Inflammatory macrophage treated with lipopolysaccharide for 4 hours (primary cell): ENCODE measurements at places on chromosomes 1 and 21.

DNA sequence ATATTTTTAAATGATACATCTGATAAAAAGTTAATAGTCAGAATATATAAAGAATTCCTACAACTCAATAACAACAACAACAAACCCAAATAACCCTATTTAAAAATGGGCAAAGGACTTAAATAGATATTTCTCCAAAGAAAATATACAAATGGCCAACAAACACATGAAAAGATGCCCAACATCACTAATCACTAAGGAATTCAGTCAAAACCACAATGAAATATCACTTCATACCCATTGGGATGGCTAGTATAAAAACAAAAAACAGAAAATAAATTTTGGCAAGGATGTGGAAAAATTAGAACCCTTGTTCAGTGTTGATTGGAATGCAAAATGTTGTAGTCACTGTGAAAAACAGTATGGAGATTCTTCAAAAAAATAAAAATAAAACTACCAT, 184.8 kb upstream of the RAB4A start:
- no peak for DNase-seq

DNA sequence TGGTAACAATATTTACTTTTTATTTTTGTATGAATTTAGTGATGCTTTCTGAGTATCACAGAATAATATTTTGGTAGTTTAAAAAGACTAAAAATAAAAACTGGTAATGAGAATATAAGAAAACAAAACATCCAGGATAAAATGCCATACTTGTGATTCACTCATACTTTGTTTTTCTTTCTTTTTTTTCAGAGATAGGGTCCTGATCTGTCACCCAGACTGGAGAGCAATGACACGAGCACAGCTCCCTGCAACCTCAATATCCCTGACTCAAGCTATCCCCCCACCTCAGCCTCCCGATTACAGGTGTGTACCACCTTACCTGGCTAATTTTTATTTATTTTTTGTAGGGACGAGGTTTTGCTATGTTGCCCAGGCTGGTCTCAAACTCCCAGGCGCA, 64.2 kb upstream of the ADAM30 start:
- DNase-seq, result no peak

GRCh38 chr1:30698401-30698981, 24.9 kb downstream of the MATN1 start:
- DNase-seq, result no peak

DNA sequence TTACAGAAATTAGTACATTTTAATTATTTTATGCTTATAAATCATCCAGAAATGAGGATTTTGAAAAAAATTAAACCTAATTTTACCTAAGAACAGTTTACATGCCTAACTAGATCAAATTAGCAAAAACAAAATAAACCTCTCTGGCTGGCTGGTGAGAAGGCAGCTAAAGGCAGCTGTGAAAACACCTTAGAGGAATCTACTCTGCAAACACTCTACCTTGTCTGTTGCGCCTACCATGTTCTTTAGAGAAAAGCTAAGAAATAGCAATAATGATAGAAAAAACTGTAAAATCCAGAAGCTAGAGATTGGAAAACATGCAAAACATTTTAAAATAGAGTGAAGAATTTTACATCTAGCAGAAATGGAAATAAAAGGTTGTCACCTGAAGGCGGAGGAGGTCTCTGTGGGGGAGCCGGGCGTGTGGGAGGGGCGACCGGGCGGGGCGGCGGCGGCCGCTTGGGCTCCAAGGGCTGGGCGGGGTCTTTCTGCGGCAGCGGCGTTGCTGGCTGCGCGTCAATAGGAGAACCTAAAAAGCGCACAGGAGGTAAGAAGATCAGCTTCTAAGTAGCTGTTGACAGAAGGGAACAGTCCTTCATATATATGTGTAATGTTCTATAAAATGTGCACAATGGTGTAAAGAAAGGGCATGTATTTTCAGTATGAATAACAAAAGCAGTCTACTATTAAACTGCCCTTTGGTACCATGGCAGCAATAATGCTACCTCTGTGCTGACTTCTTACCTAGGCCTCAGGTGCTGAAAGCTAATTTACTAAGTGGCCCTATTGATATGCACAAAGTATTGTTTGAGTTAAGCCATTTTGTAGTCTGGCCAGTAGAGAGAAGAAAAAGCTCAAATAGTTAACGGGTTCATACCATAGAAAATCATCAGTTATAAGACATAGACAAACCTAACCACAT, 33.3 kb upstream of the CFAP298 start:
- no peak for DNase-seq

DNA sequence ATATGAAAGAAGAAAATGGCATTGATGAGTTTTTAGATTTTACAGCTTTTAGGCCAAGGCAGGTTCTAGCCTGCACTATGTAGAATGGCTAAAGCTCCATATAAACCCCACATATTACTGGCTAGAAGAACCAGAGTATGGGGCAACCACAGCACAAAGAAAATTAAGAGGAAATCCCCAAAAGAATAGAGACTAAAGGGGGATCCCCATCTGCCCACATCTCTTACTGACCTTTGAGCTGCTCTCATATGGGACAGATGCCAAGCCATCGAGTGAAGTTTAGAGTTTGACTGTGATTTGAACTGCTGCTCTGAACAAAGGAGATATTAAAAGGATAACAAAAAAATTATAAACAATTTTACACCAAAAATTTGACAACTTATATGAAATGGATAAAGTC, 102.2 kb upstream of the HAO2 start:
- DNase-seq, result peak; percentile 19

GRCh38 chr1:235366286-235366685, 941 bp upstream of the TBCE start:
- no peak for DNase-seq

GRCh38 chr1:198902655-198903054, 263.8 kb downstream of the PTPRC start:
- no peak for DNase-seq

GRCh38 chr1:115237023-115237422, 101.0 kb downstream of the NGF start:
- DNase-seq, result no peak

DNA sequence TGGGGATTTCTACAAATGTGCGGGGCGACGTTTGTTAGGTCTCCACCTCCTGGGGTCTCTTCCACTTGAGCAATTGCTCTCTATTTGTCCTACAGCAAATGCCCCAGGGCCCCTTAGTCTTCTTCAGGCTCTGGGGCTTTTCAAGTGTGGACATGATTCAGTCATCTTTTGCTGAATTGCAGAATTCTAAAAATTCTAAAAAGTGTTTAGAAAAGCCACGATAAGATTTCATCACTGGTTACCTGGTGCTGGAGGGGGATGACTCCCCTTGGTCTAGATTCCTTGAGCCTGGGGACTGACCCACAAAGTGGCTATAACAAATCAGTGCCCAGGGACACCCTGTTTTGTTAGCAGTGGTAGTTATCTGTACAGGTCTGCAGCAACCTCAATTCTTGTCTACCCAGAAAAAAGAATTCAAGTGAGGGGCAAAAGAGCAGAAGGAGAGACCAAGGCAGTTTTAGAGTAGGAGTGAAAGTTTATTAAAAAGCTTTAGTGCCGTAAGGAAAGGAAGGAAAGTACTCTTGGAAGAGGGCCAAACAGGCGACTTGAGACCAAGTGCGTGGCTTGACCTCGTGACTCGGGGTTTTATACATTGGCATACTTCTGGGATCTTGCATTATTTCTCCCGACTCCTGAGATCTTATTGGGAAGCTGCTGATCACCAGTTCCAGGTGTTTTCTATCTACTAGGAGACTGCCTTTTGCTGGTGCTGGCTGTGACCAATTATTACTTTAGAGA, 25.2 kb downstream of the PROK1 start:
- DNase-seq, result no peak

- DNase-seq, result no peak
These were observed 22.2 kb upstream of the TCEA3 start for GRCh38 chr1:23446661-23447310.

- DNase-seq, result peak; percentile 55
These were observed 15.7 kb downstream of the MATN1 start for GRCh38 chr1:30707412-30708360.

GRCh38 chr21:23402929-23403520, 2204.3 kb downstream of the MRPL39 start:
- no peak for DNase-seq

- peak; percentile 46 for DNase-seq
These were observed 1.1 kb upstream of the TMEM167B start for GRCh38 chr1:109089242-109090015.

DNA sequence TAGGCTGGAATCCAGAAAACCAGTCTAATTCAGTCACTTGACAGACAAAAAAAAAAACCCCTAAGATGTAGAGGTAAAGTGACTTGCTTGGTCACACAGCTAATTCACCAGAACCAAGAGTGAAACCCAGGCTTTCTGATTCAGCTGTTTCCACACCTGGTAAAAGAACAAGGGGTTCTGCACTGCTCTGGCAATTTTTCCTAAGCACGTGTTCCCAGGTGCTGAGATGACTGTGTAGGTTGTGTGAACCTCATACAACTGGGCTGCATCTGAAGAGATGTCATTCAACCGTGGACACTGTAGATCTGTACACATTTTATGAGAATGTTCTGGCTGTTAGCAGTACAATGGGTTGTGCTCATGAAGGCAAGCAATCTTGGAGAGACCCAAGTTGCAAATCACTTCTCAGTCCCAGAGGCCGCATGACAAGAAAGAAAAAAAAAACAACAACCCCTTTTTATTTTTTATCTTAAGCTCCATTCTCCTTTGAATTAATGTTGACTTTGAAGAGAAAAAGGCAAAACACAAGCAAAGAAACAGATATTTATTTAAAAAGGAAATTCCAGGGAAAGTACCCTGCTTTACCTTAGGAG, 95.4 kb downstream of the INTS7 start:
- DNase-seq, result no peak

DNA sequence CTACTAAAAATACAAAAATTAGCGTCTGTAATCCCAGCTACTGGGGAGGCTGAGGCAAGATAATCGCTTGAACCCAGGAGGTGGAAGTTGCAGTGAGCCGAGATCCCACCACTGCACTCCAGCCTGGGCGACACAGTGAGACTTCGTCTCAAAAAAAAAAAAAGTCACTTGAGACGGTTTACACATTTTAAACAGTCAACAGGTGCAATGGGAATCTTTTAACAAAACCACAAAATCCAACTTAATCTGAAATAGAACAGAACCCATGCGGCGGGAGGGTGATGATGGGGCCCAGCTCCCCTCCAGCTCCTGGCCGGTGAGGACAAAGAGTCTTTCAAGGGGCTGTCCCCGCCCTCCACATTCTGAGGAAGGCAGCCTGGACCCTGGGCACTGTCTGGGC, 48.3 kb downstream of the TP73 start:
- no peak for DNase-seq

DNA sequence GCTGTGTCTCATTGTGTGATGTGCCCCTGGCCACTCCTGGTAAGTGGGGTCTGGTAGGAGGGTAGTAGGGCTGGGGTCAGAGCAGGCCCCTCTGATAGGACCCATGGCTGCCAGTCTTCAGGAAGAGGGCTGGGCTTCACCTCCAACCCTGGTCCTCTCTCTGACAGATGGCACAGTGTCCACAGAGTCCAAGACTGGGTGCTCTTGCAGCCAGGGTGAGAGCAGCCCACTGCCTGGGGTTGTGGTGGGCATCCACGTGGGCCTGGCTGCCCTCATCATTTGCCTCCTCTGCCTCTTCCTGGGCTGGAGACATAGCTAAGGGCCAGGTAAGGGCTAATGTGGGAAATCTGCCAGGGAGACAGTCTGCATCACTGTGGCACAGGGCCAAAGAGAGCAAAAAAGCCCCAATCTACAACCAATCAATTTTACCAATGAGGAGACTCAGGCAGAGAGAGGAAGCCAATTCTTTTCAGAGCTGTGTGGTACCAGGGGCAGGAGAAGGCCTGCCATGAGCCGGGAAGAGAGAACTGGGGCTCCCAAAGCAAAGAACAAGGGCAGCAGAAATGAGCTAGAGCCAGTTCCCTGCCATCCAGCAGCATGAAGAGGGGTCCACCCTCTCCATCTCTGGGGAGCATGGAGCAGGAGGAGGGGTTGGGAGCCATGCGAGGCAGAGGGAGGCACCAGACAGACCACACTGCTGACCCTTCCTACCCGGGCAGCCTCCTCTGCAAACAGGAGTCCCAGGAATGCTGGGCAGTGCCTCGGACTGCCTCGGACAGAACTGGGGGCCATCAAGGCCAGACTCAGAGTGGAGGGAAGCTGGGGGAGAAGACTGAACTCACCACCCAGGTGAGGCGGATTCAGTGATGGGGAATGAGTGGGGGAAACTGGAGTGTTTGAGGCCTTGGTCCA, 26.8 kb downstream of the SLC27A3 start:
- no peak for DNase-seq

DNA sequence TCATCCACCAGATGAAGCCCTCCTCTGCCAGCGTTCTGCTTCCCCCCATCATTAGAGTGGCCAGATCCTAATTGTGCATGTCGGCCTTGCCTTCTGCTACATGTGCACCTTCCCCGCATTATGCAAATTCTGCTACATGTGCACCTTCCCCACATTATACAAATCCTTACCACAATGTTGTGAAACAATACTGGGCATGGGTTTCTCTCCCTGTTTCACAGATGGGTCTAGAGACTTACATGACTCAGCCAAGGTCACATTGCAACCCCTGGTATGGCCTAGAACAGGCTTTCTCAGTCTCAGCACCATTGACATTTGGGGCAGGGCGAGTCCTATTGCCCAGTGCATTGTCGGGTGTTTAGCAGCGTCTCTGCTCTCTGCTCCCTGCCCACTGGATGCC, 1.0 kb upstream of the CELA2A start:
- DNase-seq, result peak; percentile 87
